COLO829 (cell line): ENCODE measurements at places on chromosomes 2 and 18.

- no peak for DNase-seq
These were observed 839.9 kb downstream of the BCL11A start for GRCh38 chr2:59713577-59713976.

DNA sequence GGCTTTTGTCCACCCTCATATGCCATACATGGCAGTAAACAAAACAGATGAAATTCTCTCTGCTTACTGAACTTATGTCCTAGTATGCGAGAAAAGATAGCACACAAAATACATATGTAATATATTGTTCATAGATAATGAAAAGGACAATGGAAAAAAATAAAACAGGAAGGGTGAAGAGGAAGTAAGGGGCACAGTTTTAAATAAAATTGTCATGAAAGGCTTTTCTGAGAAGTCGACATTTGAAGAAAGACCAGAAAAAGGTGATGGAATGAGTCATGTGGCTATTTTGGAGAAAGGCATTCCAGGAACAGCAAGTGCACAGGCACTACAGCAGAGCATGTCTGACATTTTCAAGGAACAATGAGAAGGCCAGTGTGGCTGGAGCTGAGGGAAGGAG, 56.4 kb downstream of the KCNH7 start:
- DNase-seq: no peak

GRCh38 chr2:115036818-115037217, 594.4 kb downstream of the DPP10 start:
- DNase-seq: no peak

GRCh38 chr2:55871637-55872036, 51.9 kb downstream of the EFEMP1 start:
- DNase-seq: no peak

DNA sequence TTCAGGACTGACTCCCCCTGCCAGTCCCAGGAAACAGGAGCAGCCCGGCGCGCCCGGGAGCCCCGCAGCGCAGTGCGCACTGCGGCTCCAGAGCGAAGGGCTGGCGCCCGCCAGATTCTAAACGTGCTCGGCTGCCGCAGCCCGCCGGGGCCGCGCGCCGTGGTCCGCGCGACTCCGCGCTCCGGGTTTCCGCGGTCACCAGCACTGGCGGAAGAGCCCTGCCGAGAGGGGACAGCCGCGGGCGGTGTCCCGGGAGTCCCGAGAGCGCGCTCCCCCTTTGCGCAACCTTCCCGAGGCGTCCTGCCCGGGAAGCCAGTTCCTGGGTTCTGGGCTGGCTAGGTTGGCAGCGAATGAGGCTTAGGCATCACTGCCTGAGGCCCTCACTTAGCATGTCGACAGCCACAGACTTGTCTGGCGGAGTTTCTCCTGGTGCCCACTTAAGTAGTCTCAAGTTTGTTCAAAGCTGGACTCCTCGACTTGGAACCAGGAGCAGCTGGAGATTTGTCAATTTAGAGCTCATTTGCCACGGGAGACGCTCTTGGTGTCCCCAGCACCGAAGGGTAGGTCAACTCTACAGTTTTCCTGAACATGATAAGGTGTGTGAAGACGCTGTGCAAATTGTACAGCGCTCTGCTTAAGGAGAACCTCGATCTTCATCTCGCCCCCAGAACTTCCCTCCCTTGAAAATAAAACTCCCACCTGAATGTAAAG, 1.5 kb upstream of the VSNL1 start:
- DNase-seq: no peak

GRCh38 chr2:218217360-218218267, 625 bp downstream of the ARPC2 start:
- peak; percentile 32 for DNase-seq

DNA sequence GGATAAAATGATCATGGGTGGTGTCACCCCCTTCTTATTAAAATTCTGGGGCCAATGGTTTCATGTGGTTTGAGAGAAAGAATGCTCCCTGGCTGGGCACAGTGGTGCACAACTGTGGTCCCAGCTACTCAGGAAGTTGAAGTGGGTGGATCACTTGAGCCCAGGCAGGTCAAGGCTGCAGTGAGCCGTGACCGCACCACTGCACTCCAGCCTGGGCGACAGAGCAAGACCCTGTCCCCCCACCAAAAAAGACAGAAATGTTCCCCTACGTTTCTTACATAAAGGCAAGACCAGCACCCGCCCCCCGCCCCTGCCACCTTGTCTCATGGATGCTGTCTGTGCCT, 53.0 kb upstream of the ID2 start:
- DNase-seq: no peak

- DNase-seq: no peak
These were observed 13.4 kb downstream of the IL1R1 start for GRCh38 chr2:102155703-102156515.

DNA sequence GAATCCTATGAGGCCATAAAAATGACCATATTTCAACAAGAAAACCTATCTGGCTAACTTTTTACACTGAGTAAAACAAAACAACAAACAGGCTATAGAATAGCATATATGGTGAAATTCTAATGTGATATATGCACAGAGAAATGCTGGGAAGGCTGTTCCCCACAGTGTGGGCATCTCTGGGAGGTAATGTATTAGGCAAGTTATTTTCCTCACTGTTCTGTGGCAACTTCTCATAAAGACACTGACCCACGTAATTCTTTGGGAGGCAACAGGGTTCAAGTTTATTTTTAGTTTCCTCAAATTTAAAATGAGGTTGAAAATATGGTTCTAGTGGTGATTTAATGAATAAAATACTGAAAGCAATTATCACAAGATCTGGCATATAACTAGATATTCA, 46.7 kb downstream of the RNU4ATAC start:
- DNase-seq: no peak

GRCh38 chr2:241185961-241186360, 2.5 kb upstream of the ANO7 start:
- DNase-seq: no peak

GRCh38 chr2:207126724-207127308, 38.9 kb downstream of the KLF7 start:
- DNase-seq: peak; percentile 66

DNA sequence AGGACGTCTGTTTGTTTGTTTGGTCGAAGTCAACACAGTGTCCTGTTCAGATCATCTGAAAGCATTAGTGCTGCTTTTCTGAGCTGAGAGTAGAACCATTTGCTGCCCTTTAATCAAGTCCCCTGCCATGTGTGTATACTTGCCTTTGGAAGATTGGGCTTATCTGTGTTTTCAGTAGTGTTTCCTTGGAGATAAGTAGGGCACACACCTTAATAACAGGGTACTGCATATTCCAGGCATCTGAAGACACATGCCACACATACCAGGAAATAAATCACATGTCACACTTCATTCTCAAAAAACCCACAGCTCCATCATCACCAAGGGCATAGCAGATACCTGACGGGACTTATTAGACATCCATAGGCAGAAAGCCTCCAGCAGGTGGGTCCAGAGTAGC, 157.4 kb downstream of the SOX11 start:
- no peak for DNase-seq

DNA sequence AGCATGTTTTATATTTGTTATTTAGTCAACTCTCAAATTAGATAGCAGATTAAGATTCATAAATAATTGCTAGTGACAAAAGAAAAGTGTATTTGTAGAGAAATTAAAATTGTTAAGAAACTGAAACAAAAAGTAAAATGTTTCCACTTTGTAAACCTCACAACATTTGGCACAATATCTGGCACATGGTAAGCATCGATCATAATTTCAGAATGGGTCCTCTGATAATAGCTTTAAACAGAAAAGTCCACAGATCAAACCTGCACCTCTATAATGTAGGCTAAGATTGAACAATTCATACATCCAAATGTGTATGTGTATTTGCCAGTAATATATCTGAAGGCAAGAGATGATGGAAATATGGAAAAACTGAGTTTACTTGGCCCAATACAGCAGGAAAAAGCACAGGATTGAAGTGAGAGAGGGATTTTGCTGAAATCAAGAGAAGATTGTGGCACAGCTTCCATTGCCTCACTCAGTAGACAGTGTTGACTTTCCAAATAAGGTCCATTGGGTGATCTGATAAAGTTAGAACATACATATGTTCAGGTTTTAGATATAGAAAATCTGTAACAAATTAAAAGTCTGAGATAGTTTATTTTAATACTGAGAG, 39.4 kb downstream of the COBLL1 start:
- no peak for DNase-seq

- peak; percentile 68 for DNase-seq
These were observed 19.9 kb upstream of the ELAC1 start for GRCh38 chr18:50947899-50948298.

DNA sequence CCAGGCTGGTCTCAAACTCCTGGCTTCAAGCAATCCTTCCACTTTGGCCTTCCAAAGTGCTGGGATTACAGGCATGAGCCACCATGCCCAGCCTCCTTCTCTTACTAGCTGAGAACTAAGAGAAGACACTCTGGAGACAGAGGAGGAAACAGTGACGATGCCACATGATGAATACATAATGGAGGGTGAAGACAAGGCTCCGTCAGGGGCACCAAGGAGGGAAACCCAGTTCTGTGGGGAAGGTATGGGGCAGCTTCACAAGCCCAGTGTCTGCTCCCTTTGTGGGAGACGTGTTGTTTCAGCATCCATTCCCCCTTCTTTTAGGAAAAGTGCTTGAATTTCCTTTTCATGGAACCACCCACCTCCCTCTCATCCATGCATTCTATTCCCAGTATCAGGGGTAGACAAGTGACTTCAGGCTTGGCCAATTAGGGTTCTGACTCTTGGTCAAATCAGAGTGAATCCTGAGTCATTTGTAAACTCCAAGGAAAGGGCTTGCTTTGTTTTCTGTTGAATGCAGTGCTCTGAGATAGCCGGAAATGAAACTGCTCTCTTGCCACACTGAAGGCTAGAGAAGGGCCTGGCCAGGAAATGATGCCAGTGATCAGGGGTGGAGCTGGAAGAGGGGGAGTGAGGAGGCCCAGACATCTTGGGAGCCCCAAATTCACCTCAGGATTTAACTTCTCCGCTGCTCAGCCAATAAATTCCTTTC, 23.7 kb downstream of the TMEM127 start:
- DNase-seq: peak; percentile 92

GRCh38 chr2:230784795-230785194, 72.2 kb downstream of the CAB39 start:
- DNase-seq: no peak

GRCh38 chr2:72996117-72996502, 75.4 kb downstream of the SFXN5 start:
- no peak for DNase-seq

GRCh38 chr2:75100011-75100800, 99.1 kb downstream of the TACR1 start:
- DNase-seq: peak; percentile 74

DNA sequence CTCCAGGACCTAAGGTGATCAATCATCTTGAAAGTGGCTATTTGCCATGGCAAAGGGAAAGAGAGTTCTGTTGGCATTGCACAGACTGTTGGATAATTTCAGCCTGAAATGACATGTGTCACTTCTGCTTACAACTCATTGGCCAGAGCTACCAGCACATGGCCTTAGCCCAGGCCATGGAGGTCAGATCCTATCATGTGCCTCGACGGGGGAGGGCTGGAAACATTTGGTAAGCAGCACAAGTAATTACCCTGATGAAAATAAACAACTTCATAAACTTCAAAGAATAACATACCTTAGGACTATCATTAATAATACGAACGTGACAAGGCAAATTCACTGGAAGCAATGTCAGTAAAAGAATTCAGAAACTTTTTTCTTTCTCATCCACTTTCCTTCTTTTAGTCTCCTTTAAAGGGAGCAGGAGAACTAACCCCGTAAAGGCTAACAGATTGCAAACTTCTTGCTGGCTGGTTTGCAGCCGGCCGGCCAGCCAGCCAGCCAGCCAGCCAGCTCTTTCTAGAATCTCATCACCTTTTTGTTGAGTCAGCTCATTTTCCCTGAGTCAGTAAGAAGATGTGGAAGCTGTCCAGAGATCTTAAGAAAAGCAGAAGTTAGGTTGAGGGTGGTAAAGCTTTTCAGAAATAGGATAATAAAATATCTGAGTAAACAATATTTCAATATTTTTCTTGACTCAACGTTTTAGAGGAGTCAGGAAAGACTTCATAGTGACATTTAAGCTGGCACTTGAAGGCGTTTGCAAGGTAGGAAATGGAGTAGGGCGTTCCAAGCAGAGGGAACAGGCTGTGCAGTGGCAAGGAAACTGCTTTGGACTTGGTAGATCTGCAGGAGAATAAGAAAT, 31.9 kb downstream of the CNRIP1 start:
- no peak for DNase-seq

GRCh38 chr2:203675086-203675485, 31.4 kb upstream of the CD28 start:
- peak; percentile 44 for DNase-seq

- no peak for DNase-seq
These were observed 19.9 kb downstream of the ATOH8 start for GRCh38 chr2:85773692-85774091.

DNA sequence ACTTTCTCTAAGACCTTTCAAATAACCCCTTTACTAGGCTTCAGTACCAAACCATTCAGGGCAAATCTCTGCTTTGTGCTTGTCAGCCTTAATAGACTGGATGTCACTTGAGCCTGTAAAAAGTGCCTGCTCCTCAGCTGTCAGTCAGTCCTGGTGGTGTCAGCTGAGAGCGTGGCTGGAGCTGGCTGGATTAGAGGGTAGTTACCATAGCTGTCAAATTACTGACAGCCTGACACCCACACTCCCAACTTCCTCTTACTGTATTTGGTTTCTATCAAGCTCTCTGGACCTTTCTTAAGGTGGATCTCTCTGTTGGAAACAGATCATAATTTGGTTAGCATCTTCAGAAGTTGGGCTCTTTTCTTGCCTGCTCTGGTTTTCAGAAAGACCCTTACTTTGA, 371.4 kb upstream of the ATP5MC3 start:
- DNase-seq: no peak

- no peak for DNase-seq
These were observed 118.3 kb upstream of the NETO1 start for GRCh38 chr18:72986103-72986502.

GRCh38 chr18:6741232-6741663, 11.7 kb downstream of the ARHGAP28 start:
- DNase-seq: peak; percentile 45

DNA sequence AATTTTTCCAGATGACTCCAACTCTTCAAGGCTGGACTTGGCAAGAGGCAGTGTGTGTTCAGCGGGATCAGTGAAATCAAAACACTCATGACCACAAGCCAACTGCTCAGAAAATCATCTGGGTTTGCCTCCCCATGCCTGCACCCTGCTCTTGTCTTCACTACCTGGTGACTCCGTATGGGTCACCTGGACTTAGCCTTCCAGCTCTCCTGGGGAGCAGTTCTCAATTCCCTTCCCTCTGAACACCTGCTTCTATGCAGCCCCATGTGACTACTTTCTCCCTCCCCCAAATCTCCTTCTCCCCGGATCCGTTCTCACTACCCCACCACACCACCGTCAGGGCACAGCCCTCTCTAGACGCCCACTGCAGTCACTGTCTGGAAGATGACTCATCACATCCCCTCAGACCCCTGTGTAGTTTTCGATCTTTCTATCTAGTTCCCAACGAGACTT, 130.2 kb upstream of the ID2 start:
- DNase-seq: no peak
